M059J (cell line): ENCODE measurements at places on chromosomes 2 and 18.

DNA sequence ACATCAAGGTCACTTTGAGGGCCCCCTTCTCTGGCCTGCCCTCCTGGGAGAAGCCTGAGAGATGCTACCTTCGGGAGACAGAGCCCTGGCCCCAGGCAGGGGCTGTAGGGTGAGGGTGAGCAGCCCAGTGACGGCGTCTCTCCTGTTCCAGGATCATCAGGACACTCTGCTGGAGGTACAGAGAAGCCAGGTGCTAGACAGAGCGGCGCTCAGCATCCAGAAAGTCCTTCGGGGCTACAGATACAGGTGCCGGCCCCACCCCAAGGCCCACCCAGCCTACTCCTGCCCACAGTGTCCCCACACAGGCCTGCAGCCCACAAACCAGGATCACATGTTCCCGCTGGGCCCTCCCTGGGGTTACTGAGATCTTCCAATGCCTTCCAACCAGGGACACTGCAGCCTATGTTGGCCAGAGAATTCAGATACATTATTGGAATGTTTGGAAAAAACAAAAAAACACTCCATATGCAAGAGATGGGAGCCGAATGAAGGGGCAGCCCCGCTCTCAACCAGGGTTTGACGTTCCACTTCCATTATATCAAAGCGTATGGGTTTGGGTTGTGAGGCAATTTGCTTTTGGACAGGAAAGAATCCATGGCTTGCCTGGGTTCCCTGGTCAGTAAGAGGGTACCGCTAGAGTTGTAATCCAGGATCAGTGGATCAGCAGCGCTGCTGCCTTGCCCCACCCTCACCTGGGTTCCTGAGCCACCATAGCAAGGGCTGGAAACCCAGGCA is 49.5 kb upstream of the GPR17 start:
- no peak for DNase-seq

- no peak for DNase-seq
Observed at GRCh38 chr2:234751275-234751973, 200.4 kb upstream of the SH3BP4 start.

DNA sequence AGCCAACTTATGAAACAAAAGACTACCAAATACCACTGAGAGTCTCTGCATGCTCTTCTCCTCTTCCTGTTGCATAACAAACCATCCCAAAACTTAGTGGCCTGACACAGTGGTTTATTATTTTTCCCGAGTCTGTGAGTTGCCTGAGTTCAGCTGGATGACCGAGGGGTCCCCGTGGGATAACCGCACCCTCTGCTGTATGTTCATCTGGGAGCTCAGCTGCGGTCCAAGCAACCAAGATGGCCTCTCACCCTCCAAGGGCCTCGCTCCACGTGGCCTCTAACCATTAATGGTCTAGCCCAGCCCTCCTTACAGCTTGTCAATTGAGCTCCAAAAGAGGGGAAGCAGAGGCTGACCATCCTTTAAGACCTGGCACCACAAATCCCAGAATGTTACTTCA is 17.1 kb downstream of the ITM2C start:
- DNase-seq: no peak

- peak; percentile 12 for DNase-seq
Observed at GRCh38 chr2:173021939-173022371, 53.7 kb upstream of the MAP3K20 start.

GRCh38 chr2:208363485-208363884 is 43.1 kb upstream of the PTH2R start:
- peak; percentile 91 for DNase-seq

- DNase-seq: no peak
Observed at GRCh38 chr2:169069833-169070232, 470 bp downstream of the DHRS9 start.

DNA sequence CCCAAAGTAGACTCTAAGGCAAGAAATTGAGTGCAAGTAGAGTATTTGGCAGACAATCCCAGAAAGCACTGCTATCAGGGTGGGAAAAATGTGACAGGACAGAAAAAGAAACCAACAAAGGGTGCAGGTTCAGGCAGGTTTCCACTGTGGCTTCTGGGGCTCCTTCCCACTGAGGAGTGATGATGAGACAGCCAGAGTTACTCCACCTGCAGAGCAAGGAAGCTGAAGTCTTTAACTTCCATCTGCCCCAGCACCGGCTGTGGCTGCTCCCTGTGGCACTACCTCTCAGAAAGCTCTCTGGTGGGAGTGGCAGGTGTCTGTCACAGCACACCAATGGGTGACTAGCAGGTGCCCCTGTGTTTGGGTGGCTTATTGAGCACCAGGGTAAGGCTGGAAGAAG is 37.6 kb upstream of the ACKR3 start:
- no peak for DNase-seq

DNA sequence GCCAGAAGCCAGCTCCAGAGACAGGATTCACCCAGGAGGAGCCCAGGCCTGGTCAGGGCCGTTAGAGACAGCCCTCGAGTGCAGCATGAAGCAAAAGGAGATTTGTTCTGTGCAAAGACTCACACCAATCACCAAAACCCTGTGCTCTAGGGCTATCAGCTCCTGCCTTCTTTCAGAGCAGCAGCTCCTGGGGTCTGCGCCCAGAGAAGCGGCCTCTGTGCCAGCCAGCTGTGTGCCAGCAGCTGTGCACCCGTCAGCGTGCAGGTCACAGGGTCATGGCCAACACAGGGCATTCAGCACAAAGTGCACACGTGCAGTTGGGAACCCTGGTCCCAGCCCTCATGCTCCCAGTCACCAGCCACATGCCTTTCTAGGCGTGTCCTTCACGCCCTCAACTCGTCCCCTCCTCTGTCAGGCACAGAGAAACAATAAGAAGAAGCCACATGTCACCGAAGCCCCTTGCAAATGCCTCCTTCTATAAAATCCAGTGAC is 49.3 kb downstream of the ZNF516 start:
- DNase-seq: no peak

GRCh38 chr18:46555724-46556123 is 101.3 kb downstream of the LOXHD1 start:
- DNase-seq: peak; percentile 43

GRCh38 chr2:85899284-85899683 is 10.5 kb upstream of the ST3GAL5 start:
- no peak for DNase-seq

- DNase-seq: no peak
Observed at GRCh38 chr2:181563101-181563692, 93.7 kb downstream of the CERKL start.

DNA sequence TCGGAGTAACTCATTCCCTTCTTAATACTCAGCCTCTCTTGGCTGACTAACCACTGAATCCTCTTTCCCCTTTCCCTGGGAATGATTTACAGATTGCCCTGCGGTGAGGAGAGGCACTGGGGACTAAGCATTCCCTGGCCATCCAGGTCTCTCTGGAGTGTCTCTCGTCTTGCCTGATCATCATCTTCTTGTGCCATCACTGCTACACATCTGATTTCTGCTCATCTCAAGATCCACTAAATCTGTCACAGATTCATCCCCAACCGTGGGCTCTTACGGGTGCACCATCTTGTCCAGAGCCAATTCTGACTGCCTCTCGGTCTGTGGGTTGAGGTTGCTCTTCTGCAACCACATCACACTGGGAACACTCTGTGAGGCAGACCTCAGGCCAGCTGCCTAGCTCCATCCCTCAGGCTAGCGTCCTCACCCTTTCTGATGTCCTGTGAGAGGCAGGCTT is 12.0 kb downstream of the SFTPB start:
- DNase-seq: peak; percentile 55

GRCh38 chr18:26421931-26422330 is 126.4 kb downstream of the KCTD1 start:
- DNase-seq: no peak

DNA sequence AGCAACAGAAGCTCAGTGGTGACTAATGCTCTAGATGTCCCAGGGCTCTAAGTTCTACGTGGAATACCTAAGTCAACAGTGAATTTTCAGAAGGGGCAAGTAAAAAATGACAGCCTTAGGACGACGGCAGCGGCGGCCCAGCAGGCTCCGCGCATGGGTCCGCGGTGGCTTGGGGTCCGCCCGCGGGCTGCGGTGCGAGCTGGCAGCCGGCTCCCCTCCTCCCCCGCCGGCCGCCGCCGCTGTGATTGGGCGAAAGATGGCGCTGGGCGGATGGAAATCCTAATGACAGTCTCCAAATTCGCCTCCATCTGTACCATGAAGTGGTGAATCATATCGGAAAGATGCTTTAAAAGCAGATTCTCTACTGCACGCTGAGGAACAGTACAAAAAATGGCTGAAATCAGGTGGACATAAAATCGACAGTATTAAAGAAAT is 74.7 kb downstream of the HNRNPLL start:
- DNase-seq: peak; percentile 69

GRCh38 chr2:232339121-232340081 is 39.1 kb upstream of the ALPP start:
- no peak for DNase-seq

GRCh38 chr18:28267276-28267675 is 90.3 kb upstream of the CDH2 start:
- peak; percentile 4 for DNase-seq

DNA sequence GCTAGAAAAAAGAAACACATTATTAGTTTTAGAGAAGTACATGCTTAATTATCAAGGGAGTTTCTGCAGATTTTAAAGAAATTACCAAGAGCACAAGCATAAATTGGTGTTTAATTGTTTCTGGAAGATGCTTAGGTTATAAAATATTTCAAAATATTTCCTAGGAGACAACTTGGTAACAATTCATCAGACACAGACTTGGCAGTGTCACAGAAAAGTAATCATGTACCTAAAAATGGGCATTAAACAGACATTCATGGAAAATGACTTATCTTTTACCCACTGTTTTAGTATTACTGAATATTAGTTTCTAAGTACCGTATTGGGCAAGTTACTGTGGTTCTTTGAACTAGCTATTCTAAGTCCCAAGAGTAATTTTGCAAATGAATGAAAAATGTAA is 428.8 kb upstream of the LYPD1 start:
- no peak for DNase-seq

- DNase-seq: peak; percentile 31
Observed at GRCh38 chr2:118774458-118775133, 72.9 kb downstream of the EN1 start.

DNA sequence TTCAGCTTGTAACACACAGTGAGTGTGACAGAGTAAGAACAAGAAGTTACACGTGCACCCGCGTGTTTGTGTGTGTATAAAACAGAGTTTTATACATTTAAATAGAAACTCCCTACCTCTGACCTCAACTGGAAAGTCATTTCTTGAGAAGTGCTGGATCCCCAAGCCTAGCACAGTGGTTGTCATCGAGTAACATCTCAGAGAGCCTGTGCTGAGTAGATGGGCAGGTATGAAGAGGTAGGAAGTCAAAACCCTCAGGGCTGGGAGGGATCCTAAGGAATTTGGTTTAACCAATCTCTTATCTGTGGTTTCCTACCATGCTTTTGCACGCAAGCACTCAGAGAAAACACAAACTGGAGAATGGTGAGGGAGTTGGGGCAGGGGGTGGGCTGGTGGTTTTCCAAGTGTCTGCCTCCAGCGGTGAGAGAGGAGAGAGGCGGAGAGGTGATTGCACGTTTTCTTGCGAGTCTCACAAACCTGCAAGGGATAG is 9.2 kb downstream of the ACOXL start:
- DNase-seq: peak; percentile 82

GRCh38 chr2:112980537-112980936 is 2.7 kb downstream of the IL36G start:
- DNase-seq: no peak

DNA sequence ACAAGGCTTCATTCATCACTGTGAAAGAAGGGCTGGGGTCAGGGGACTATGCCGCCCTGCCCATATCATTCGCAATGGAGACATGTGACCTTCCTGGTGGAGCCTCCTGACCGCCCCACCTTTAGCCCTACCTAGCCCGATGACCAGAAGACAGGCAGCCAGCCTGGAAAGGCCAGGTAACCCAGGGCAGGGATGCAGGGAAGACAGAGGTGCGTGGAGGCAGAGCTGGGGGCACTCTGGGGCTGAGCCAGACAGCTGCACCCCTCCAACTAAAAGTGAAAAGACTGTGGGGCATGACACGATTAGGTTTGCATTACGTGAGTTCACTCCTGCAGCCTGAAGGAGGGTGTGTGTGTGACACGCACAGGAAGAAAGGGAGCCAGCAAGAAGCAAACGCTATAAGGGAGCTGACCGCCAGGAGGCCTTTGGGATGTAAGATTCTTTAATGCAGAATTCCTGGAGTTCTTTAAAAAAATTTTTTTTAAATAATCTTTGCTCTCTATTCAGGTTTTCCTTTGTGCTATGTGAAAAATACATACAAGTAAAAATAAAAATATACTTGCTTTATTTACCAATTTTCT is 3.7 kb upstream of the HES6 start:
- no peak for DNase-seq

GRCh38 chr2:196980001-196980400 is 53.5 kb upstream of the PGAP1 start:
- DNase-seq: no peak

DNA sequence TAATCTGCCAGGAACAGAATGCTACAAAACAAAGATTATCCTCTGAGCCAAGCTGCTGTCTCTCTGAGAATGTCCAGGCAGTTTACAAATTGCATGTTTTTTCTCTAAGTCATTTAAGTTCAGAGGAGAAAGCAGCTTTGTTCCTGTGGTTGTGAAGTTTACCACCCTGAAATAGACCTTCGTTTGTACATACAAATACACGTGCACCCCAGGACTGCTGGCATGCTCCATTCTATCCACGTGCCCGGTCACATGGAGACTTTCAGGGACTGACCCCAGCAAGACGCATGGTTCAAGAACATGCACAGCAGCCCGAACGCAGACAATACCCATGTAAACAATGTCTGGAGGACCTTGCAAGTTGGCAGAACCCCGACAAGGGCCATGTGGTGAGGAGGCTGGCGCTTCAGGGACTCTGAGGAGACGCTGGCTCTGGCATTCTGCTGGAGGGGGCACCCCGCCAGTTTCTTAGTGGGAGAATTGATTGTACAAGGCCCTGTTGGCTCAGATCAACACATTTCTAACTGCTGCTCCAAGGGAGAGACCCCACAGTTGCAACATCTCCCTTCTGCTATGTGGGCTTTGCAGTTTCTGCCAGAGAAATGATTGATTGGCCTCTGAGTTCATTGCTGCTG is 33.3 kb downstream of the FAM178B start:
- DNase-seq: no peak

DNA sequence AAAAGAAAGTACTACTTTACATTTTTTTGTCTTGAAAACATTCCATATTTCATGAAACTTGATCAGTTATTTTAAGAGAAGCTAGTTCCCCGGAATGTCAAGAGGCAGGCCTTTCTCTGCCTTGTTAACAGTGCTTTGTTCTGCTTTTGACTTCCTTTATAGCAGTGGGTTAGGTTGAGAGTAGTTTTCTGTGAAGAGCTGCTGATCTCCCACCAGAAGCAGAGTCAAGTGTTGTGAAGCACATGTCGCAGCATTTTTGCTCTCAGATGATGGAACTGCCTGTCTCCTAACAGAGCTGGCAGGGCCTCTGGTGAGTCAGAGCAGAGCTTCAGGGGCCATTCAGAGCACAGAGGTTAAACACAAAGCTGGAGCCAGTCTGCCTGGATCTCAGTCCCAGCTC is 871.8 kb downstream of the SLC4A3 start:
- peak; percentile 84 for DNase-seq

DNA sequence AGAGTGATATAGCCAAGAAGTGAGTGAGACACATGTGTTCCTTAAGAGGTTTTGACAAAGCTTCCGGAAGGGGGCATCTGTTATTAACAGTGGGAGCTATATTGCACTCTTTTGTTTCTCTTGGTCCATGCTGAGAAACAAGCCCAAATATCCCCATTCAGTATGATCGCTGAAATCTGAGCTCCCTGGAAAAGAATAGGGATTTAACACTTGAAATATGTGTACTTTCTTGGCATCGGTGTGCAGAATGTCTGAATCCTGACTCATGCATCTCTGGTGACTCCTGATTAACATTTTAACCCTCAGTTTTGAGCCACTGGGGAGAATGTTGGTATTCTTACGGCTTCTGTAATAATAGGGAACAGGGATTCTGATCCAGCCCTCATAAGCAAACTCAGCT is 448.1 kb downstream of the TSN start:
- DNase-seq: peak; percentile 40

GRCh38 chr2:57373530-57373929 is 673.1 kb upstream of the VRK2 start:
- DNase-seq: peak; percentile 90
